Stimulated activated CD4-positive, alpha-beta T cell treated with anti-CD3 and anti-CD28 coated beads, TNF-alpha, amount 100 ng/mL, for 48 hours (primary cell): ENCODE measurements at places on chromosomes 6 and 20.

DNA sequence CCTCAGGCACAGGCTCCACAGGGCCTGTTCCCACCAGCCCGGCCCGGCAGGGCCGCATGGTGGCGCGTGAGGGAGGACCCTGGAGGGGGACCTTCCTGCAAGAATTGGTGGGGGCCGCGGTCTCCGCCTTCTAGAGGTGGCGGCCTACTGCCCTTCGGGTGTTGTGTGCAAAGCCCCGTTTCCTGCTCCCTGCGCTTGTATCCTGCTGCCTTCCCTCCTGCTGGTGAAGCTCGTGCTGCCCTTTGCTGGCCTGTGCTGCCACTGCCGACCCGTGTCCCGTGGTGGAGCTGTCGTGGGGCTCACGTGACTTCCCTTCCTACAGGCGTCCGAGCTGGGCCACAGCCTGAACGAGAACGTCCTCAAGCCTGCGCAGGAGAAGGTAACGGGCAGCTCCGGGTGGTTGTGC, 8.4 kb upstream of the COL20A1 start:
- no peak for DNase-seq

DNA sequence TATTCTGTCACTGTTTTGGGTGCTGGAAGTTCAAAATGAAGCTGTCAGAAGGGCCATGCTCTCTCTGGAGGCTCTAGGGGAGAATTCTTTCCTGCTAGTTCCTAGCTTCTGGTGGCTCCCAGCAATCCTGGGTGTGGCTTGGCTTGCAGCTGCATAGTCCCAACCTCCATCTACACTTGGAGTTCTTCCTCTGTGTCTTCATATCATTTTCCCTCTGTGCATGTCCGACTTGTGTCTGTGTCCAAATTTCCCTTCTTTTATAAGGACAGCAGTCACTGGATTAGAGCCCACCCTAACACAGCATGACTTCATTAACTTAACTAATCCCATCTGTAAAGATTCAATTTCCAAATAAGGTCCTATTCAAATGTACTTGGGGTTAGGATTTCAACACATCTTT, 23.3 kb upstream of the ENPP1 start:
- DNase-seq, result no peak

DNA sequence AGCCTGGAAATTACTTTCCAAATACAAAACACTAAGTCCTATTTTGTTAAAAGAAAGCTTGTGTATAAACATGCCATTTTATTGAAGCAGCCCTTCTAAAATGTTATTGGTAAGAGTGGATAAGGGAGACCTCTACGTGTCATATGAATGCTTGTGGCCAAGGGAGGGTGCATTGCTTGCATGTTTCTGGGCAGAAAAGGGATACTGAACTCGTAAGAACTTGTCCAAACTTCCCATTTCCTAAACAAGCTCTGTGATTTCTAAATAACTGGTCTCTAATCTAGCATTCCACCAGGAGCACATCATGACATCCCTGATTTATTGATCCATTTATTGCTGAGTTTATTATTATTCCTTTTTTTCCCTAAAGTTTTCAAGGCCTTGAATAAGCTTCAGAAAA, 474.1 kb downstream of the CD109 start:
- no peak for DNase-seq

GRCh38 chr20:37994512-37994911, 38.7 kb downstream of the TTI1 start:
- no peak for DNase-seq

GRCh38 chr6:170184316-170184715, 106.6 kb downstream of the DLL1 start:
- DNase-seq, result no peak

- DNase-seq, result no peak
Observed at GRCh38 chr20:38272398-38272797, 11.9 kb upstream of the KIAA1755 start.

DNA sequence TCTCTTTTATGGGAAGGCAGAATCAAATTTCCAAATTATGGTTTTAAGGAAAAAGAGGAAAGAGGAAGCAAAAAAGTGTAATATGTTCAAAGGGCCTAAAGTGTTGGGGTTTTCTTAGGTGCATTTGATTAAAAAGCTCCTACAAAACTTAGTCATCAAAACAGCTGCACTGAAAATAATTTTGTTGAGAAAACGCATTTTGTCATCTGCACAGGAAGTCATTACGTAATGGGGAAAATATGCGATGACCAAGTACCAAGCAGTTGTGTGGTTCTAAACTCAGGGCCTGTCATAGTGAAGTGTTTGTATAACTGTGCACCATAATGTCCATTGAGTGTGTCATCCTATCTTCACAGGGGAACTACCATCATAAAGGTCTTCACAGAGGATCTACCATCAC, 15.6 kb downstream of the HAO1 start:
- DNase-seq, result no peak

- DNase-seq, result no peak
Observed at GRCh38 chr6:158789115-158789917, 29.9 kb downstream of the EZR start.

DNA sequence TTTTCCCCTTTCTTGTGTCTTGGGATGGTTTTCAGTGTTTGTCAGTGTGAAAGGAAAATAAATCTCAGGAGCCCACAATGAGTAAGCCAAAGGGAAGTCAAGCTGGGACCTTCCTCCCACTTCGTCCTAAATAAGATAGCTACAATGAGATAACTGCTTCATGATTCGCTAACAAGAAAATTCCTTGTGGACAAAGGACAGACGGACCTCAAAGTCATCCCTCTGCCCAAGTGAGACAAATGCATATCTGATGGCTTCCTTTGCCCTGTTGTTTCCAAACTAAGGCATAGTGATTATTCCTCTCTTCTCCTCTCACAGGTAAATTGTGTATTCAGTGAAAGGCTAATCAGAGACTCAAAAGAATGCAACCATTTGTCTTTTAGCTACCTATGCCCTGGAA, 26.1 kb upstream of the ADTRP start:
- DNase-seq, result no peak

DNA sequence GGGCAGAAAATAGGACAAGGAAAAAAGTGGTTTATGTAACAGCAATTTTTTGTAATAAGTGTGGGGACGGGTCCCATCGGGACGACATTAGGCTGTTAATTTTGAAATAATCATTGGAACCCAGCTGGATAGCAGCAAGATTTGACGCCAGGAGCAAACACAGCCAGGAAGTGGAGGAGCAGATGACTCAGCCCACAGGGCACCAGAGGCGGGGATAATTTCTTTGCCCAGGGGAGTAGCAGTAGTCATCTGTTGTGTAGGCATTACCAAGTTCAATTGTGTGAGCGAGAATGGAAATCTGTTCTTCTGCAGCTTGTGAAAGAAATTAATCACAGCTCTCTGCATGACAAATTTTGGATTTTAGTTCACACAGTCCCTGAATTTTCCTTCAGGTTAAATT, 22.6 kb upstream of the RIN2 start:
- no peak for DNase-seq

- no peak for DNase-seq
Observed at GRCh38 chr20:2446845-2447244, 23.7 kb downstream of the SNRPB start.

GRCh38 chr6:3079682-3080081, 11.4 kb downstream of the RIPK1 start:
- no peak for DNase-seq

DNA sequence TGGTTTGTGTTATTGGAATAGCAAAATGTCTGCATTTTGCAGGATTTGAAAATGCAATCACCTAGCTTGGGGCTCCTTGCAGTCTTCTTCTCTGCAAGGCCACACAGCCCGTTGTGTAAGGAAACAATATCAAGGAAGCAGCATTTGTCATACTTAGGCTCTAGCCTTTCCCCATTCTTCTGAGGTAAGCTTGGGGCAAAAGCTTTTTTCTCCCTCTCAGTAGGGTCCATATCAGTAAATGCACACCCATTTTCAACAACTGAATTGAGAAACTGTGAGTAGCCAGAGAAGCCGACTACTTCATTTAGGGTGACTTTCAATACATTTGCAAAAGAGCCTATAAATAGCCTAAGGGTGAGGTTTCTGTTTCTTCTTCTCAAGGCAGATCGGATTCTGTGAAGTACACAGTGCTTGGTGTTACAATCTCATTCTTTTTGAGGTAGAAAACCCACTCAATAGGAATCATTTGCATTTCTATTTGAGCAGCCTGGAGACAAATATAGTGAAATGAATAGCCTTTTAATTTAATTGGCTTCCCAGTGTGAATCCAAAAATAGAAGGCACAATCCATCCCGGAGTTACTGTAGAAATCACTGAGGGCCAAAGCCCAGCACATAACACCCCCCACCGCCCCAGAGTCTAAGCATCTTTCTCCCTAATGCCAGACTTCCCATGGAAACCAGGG, 61.8 kb downstream of the BTBD3 start:
- DNase-seq, result no peak

- DNase-seq, result no peak
Observed at GRCh38 chr6:75171986-75172385, 33.9 kb downstream of the COL12A1 start.

DNA sequence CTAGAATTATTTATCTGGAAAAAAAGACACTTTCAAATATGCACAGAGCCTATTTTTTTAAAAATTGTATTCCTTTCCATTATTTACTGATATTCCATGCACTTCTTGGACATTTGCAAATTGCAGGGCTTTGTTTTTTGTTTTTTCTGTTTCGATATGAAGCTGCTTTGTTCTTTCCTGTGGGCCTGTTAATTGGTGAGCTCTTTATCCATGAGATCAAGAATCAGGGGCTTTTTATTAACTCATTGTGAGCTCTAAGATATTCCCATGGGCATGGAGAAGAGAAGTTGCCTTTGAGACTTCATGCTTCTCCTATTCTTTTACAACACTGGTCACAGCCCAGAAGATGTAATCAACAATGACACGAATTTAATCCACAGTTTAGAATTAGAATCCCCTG, 145.1 kb downstream of the SAMD5 start:
- no peak for DNase-seq

DNA sequence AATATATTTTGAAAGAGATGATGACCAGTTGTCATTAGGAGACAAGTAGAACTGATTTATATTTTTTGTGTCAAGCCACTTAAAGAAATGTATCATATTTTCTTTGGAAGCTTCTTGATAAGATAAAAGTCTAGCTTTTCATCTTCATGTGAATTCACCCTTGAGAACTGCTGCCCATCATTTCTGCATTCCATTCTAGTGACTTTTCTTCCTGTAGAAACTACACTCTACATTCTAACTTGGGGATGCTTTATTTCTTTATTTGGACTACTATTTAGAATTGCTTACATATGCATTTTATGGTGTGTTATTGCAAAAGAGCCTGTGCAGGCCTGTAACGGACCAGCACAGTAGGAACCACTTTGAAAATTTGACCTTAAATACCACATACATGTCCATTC, 335.0 kb upstream of the KCNQ5 start:
- no peak for DNase-seq

DNA sequence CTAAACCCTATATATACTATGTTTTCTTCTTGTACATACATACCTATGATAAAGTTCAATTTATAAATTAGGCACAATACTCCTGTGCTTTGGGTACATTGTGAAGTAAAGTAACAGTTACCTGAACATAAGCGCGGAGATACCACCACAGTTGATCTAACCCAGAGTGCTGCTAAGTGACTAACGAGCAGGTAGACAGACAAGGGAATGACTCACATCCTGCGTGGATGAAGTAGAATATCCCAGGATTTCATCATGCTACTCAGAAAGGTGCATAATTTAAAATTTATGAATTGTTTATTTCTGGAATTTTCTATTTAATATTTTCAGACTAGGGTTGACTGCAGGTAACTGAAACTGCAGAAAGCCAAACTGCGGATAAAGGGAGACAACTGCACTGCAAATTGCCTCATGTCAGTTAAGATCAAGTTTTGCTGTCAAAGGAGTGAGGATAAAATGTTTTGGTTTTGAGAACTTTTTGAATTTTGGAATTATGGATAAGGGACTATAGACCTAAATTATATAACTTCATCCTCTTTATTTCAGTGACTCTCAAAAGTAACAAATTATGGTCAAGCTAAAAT, 14.4 kb downstream of the MKKS start:
- DNase-seq, result no peak

DNA sequence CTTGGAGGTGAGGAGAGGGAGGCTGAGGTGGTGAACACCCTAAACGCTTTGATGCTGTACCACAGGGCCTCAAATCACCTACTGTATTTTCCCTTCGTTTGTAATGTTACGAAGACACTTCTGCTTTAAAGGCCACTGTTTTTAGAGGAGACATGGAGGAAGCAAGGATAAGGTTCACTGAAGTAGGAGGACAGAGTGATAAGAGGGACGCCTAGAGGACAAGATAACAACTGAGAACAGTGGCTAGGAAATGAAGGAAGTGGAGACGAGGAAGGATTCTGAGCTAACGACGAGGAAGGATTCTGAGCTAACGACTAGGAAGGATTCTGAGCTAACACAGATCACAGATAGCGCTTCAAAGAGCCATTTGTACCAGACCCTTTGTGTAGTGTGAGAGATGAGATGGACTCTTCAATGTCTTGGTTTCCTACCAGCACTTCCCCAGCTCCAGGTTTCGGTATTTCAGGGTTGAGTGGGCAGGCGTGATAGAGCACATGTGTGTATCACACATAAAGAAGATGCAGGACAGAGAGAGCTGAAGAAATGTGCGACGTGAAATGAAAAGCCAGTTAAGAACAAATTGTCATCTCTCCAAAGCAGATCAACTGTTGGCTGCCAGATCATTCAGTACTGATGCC, 7.5 kb downstream of the SF3B5 start:
- no peak for DNase-seq

- no peak for DNase-seq
Observed at GRCh38 chr20:32823078-32823477, 3.3 kb downstream of the MAPRE1 start.

DNA sequence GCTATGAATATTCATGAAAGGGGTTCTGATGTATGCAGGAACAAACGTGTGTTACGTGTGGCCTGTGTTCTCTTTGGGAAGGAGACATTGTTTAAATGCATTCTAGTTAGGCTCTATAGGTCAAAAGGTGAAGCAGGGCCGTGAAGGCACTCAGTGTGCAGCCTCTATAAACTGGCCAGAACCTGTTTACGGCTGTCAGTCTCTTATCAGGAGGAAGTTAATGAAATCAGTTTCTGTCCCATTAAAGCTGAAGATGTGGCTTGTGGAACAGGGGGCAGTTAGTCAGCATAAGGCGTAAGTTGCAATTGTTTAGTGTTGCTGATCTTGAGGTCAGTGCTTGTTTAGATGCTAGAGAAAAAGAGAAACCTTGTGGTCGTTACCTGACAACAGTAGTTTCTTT, 111.5 kb upstream of the KCNG1 start:
- no peak for DNase-seq

- DNase-seq, result no peak
Observed at GRCh38 chr6:72689107-72689954, 67.5 kb downstream of the KCNQ5 start.
